ENCODE measurements at places on chromosomes 3 and 15.

DNA sequence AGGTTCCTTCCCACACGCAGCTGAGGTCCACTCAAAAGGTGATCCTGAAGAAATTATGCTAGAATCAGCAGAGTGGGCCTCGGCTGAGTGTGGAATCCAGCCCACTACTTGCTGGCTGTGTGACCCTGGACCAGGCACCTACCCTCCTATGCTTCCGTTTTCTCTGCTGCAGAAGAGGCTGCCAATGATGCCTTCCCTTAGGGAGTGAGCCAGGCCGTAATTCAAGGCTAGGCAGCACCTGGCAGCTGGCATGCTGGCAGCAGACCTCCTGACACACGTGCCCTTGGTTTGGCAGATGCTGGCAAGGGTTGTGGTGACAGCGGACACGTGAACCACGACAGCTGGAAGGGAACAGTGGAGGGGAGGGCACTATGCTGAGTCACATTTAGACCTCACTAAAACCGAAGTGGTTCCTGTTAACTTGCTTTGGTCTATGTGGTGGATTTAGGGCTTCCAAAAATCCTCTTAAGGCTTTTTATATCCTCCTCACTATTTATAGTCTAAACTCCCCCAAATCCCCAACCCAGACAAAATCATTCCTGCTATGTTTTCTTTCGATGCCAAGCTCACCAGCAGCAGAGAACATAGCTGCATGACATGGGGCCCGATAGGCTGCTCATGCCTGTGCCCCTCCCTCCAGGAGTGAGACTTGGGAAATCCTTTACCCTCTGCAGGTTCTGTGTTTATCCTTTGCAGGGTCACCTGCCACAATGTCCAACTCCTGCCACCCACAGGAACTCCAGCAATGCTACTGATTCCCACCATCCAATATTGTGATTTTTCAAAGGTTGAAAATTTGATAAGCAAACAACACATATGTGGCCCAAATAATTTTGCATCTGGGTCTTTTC is 10.6 kb upstream of the PCSK6 start:
- DNase-seq, result no peak

DNA sequence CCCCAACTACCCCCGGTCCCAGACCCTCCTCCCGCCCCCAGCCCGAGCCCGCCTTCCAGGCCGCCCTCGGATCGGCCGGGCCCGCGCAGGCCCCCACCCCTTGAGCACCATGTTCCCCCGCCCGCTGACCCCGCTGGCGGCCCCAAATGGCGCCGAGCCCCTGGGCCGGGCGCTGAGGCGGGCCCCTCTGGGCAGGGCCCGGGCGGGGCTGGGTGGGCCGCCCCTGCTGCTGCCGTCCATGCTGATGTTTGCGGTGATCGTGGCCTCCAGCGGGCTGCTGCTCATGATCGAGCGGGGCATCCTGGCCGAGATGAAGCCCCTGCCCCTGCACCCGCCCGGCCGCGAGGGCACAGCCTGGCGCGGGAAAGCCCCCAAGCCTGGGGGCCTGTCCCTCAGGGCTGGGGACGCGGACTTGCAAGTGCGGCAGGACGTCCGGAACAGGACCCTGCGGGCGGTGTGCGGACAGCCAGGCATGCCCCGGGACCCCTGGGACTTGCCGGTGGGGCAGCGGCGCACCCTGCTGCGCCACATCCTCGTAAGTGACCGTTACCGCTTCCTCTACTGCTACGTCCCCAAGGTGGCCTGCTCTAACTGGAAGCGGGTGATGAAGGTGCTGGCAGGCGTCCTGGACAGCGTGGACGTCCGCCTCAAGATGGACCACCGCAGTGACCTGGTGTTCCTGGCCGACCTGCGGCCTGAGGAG is 472 bp downstream of the CHST14 start:
- DNase-seq, result no peak

DNA sequence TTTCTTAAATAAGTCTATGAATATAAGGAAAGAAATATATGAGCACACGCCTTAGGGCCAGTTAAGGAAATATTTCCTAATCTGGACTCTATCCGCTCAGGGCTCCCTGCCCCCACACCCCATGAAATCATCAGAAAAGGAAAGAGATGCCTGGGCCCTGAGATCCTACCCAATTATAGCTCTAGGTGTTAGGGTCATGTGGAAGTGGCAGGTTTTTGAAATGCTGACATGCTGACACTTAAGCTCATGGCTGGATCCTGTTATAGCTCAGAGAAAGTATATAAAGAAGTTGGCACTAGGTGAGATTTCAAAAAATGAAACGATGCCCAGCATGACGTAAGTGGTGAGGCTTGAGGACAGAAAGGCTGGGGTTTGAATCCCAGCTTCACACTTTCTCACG is 43.5 kb upstream of the AKAP13 start:
- DNase-seq, result peak; percentile 39

GRCh38 chr15:63811942-63812550 is 21.7 kb downstream of the HERC1 start:
- DNase-seq, result no peak

DNA sequence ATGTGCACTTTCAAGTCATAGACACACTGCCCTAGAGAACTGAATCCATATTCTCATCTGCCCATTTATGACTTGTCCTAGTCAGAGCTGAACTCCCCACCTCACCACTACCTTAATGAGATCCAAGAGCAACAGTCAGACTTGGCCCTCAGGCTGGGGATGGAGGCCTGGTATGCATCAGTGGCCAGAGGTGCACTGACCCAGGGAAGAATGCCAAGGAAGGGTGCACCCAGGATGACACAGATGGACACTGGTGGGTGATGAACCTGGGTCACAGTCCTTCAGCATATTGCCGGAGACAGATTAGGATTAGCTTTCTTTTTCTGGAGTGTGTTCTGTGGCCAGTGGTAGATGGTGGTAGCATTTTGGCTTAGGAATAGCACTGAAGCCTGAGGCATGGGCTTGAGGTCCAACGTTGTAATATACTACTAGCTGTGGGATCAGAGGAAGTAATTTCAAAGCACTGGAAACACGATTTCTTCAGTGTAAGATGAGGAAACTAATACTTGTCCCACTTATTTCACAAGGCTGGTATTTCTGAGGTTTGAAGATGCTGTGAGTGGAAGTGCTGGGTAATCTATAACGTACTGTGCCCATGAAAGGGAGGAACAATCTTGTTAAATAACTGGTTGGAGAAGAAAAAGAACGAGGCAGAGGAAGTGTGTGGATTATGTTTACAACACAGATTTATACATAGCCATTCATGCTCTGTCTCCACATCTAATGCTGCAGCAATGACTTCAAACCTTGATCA is 265.0 kb downstream of the THRB start:
- DNase-seq, result no peak

DNA sequence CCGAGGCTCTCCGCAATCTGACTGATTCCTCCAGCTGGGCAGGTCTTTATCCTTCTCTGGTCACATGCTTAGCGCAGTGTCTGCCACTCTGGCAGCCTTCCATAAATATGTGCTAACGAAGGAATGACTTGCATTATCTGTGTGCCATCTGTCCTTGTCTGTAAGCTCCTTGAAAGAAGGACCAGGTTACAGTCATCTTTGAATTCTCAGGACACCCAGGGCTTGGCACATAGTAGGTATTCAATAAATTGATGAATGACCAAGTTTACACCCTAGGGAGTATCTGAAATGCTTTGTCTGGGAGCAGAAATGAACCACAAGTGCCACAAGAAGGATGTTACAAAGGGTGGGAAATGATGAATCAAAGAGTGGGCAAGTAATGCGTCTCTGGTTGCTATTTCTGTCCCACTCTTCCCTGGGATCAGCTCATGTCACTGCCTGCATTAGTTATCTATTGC is 16.5 kb upstream of the FAM3D start:
- no peak for DNase-seq

DNA sequence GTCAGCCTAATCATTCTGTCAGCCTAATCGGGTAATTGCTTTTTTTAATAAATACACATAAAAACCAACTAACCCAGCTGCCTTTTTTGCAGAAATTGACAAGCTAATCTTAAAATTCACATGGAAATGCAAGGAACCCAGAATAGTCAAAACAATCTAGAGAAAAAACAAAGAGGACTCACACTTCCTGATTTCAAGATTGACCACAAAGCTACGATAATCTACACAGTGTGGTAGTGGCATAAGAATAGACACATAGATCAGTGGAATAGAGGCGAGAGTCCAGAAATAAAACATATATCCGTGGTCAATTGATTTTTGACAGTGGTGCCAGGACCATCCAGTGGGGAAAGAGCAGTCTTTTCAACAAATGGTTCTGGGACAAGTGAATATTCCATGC is 2.4 kb upstream of the C3orf20 start:
- DNase-seq, result no peak

GRCh38 chr15:98873441-98874218 is 134.0 kb downstream of the PGPEP1L start:
- DNase-seq, result peak; percentile 99

DNA sequence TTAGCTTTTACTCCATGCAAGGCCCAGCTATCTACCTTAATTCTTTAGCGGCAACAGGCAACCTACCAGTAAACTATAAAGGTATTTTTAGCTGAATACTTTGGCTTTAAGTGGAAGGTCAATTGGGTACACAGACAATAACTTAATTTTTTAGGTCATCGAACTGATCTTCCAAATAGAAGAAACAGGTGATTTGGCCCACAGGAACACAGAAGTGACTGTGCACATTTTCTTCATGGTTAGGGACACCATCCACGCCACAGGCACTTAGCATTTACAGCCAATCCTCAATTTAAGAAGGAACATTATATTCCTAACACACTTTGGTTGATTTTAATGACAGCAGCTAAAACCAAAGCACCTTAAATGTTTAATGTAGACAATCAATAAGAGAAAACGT is 1.9 kb downstream of the ARPP19 start:
- DNase-seq, result no peak

DNA sequence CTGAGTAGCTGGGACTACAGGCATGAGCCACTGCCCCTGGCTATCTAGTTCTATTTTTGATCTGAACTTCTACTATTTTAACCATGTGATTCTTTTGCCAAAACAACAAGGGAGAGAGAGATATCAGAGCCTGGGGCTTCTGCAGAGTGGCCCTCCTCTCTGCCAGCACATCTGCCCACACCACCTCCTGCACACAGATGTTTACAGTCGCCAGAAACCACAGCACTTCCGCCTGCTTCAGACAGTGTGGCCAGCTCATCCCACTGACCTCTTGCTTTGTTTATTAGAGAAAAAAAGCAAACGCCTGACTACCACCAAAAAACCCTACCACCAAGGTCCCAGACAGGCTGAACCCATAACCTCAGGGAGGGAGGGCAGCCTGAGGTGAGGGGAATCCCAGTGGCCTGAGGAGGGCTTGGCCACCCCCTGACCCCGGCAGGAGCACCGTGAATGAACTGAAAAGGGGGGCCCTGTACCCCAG is 85.9 kb upstream of the ABHD2 start:
- peak; percentile 51 for DNase-seq

GRCh38 chr15:50800715-50801114 is 35.2 kb upstream of the SPPL2A start:
- DNase-seq, result no peak

GRCh38 chr3:15795651-15796308 is 2.0 kb downstream of the ANKRD28 start:
- no peak for DNase-seq

GRCh38 chr15:74336061-74337005 is 31.1 kb downstream of the CYP11A1 start:
- DNase-seq, result no peak

GRCh38 chr3:26525013-26525412 is 97.6 kb upstream of the LRRC3B start:
- no peak for DNase-seq

DNA sequence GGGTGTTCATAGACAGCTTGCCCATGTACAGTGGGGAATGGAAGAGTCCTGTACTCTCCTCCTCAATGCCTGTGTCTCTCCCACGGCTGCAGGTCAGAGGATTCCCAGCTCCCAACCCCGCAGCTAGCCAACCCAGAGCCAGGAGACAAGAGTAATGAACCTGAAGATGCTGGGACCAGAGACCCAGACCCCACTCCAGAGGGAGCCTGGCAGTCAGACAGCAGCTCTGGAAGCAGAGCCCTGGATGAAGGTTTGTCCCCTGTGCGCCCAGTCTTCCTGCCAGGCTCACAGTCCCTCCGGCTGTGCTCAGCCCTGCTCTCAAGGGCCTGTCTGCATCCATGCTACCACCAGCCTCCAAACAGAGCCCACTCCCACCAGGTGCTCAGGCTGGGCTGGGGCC is 29.5 kb downstream of the EFCC1 start:
- DNase-seq, result no peak
